ENCODE measurements at places on chromosomes 7 and 10. TPM values are rescaled to one million over a fixed set of nuclear protein-coding genes. Genes with fewer than 3 reads are reported as not detected.

The NPFFR1 gene
- not detected for total RNA-seq

The FGF8 gene
- 0.43 TPM for total RNA-seq

The OSBPL3 gene
- total RNA-seq = 52.9 TPM

The ASL gene
- total RNA-seq = 13.8 TPM

DNA sequence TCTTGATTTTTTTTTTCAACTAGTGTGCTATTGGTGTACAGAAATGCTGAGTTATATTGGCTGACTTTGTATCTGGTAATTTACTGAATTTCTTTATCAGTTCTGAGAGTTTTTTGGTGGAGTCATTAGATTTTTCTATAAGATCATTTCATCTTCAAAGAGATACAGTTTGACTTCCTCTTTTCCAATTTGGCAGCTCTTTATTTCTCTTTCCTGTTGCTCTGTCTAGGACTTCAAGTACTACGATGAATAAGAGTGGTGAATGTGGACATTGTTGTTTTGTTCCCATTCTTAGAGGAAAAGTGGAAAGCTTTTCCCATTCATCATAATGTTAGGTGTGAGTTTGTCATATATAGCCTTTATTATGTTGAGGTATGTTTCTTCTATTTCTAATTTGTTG is 50.2 kb downstream of the LOXL4 start:
- DNase-seq = no peak

- DNase-seq = no peak
Measured at GRCh38 chr7:28631995-28632394, 219.7 kb downstream of the CREB5 start.

- DNase-seq = no peak
Measured at GRCh38 chr10:63294781-63295180, 161.7 kb downstream of the NRBF2 start.

DNA sequence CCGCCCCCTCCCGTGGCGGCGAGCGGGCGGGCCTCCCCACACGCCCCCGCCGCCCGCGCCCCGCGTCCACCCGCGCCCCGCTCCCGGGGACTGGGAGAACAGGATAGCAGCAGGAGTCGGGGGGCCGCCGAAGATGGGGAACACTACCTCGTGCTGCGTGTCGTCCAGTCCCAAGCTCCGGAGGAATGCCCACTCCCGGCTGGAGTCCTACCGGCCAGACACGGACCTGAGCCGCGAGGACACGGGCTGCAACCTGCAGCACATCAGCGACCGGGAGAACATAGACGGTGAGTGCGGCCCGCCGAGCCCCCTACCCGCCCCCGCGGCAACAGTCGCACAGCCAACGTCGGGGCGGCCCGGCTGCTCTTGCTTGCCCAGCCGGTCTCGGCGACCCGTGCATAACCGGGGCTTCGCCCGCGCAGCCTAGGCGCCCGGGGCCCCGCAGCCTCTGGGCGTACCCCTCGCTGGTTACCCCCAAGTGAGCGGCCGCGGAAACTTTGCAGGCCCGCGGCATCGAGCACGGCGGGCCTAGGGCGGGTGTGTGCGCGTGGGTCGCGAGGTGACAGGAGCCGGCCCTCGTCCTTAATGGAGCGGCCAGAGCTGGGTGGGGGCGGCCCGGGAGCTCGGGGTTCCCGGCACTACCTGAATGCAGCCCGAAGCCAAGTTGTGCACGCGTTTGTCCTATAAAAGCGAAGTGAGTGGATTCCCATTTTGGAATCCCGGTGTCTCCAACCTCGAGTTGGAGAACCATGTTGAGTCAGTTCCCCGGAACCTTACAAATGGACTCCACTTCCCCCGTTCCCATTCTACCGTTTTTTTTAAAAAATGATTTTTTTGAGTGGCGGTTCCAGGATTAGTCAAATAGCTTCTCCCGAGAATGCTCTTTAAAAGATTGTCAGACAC is 863 bp downstream of the CCNY start:
- DNase-seq = peak; percentile 56

- DNase-seq = no peak
Measured at GRCh38 chr10:86350897-86351296, 15.7 kb downstream of the GRID1 start.

DNA sequence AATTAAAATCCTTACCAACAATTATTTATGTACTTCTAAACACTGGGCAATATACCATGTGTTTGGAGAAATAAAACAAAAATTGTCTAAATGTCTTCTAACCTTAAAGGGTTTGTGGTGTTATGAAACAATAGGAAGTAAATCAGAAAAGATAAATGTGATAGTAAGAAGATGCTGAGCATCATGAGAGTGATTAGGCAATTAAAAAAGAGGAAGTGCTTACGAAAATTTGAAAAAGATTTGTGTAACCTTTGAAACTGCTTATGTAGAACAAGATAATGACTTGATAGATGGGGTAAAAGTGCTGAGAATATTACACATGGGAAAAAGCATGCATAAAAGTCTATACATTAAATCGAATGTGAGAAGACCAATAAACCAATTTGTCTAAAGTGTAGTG is 573.4 kb upstream of the CNTNAP2 start:
- no peak for DNase-seq

DNA sequence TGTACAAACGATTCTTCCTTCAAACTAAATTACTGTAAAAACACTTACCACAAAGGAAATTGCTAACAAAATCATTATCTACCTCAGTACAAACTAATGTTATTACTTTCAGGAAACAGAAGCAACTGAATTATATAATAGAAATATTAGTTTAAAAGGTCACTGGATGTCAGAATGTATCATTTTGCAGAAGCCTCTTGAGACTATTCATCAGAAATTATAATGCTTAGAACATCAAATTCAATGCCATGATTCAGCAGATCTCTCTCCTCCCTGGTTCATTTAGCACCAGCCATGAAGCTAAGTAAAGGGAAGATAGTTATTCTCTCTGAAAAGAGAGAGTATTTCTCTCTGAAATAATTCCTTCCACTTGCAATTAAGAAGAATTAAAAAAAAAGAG is 223.3 kb downstream of the IMMP2L start:
- no peak for DNase-seq

DNA sequence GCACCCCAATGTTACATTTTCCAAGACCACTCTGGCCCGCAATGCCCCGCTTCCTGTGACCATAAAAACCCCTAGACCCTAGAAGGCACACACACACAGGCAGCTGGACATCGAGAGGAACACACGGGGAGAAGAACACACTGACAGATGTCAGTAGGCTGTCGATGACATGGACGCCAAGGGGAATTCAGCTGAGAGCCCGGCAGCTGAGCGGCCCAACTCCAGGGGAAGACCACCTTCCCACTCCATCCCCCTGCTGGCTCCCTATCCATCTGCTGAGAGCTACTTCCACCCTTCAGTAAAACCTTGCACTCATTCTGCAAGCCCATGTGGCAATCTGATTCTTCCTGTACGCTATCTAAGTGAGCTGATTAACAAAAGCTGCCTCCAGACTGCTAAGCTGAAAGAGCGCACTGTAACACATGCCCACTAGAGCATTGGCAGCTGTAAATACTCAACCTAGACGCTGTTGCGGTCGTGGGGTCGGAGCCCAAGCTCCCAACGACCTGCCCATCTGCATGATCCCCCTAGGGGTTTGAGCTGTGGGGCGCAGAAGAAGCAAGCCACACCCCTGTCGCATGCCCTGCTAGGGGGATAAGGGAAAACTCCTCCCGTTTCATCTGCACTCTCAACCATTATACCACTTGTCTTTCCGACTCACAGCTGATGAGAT is 843.6 kb upstream of the POT1 start:
- no peak for DNase-seq
